ENCODE measurements at places on chromosomes 16 and 17.

DNA sequence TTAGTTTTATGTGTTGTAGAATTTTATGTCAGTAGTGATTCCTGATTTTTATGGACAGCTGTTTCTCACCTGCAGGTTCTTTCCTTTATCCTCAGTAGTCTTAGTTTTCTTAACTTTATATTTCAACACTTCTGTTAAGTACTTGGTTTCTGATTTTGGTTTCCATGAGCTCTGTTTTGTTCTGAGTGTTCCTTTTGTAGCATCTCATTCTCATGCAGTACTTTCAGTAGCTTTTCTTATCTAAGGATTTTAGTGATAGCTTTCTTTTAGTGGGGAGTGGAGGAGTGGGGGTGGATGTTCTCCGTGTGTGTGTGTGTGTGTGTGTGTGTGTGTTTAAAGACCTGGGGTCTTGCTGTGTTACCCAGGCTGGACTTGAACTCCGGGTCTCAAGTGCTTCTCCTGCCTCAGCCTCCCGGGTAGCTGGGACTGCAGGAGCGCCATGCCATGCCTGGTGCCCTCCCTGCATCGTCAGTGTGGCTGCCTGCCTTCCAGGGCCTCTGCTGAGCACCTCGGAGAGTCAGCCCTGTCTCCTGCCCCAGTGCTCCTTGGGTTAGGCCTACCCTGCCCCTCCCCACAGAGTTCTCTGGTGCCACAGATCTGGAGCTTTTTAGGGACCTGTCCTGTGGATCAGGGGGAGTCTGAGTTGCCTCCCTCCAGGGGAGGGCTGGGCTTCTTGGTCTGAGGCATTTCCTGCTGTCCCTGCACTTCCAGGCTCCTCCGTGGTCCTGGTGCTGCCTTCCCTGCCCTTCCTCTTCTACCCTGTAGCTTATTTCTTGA lies 4.3 kb upstream of the ZNF750 start:
- DNase-seq = no peak

GRCh38 chr17:62627904-62628633 lies 599 bp downstream of the MRC2 start:
- DNase-seq = peak; percentile 79

DNA sequence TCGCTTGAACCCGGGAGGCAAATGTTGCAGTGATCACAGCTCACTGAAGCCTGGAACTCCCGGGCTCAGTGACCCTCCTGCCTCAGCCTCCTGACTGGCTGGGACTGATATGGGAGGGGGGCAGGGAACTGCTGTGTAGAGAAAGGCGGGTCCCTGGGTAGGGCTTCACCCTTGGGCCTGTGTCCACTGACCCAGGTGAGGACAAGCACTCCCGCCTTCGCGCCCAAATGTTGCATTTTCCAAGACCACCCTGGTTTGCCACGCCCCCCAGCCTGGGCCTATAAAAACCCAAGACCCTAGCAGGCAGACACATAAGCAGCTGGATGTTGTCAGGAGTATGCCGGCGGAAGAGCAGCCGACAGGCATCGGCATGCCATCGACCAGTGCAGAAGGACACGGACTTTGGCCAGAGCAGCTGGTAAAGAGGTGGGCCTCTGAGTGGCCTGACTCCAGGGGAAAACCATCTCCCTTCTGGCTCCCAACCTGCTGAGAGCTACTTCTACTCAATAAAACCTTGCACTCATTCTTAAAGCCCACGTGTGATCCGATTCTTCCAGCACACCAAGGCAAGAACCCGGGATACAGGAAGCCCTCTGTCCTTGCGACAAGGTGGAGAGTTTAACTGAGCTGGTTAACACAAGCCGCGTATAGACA lies 19.1 kb downstream of the SMYD4 start:
- DNase-seq = no peak

DNA sequence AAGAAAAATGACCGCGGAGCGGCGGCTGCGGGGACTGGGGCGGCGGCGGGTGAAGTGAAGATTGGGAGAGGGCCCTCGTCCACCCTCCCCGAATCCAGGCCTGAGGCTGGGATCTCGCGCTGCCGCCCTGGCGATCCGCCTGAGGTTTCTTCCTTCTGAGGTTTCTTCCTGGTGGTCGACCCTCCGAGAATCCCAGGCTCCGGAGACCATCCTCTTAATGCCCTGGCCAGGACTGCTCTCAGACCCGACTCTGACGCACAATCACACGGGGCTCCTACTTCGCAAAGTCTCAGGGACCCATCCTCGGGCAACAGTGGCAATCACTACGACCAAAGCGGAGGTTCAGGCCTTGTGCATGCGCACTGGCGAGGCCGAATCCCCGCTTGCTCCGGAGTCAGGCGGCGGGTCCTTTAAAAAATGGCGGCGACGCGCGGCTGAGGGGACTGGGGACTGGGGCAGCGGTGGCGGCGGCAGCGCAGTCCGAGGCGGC lies 18.0 kb upstream of the KCNJ18 start:
- no peak for DNase-seq

DNA sequence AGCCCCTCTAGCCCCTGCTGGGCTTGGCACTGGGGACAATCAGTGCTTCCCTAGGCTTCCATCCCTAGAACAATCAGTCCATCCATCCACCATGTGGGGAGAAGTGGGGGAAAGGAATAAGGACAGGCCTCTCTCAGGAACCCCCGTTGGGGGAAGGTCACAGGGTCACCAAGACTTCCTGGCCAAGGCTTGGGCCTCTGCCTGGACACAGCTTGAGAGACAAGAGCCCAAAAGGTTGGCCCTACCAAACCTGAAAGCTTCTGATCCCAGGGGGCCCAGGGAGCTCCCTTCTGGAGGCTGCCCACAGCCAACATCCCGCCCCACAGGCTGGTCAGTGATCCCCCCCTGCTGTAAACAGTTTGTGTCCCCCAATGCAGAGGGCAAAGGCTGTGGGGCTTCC lies 16.2 kb upstream of the MTMR4 start:
- no peak for DNase-seq
